Effector CD4-positive, alpha-beta T cell (primary cell): ENCODE measurements at places on chromosomes 6 and 20.

GRCh38 chr20:54234991-54235390 is 27.1 kb downstream of the PFDN4 start:
- no peak for DNase-seq

DNA sequence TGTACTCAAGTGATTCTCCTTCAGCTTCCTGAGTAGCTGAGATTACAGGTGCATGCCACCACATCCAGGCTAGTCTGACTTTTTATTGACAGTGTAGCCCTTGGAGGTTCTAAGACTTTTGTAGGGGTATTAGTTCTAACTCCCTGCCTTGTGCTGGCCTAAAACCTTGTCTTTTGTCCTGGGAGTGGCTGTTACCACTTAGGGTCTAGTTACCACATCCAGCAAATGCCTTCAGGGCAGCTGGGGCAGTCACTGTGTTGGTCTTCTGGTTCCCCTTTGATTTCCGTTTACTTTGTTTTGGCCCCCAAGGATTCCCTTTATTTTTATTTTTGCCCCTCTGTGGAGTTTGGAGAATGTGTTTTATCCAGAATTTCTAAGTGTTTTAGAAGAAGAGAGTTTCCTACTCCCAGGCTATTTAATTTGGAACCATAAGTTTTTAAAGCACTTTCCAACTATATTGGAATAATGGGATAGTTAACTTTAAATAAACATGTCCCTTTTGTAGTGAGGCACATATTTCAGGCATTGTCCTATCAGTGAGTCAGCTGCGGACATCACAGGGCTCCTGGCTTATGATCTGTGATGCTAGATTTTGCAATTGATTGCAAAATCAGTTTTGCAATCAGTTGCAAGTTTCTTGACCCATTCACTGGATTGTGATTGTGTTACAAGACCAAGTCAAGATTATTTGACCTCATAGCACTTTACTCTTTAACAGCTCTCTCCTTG is 25.0 kb downstream of the IL22RA2 start:
- no peak for DNase-seq

DNA sequence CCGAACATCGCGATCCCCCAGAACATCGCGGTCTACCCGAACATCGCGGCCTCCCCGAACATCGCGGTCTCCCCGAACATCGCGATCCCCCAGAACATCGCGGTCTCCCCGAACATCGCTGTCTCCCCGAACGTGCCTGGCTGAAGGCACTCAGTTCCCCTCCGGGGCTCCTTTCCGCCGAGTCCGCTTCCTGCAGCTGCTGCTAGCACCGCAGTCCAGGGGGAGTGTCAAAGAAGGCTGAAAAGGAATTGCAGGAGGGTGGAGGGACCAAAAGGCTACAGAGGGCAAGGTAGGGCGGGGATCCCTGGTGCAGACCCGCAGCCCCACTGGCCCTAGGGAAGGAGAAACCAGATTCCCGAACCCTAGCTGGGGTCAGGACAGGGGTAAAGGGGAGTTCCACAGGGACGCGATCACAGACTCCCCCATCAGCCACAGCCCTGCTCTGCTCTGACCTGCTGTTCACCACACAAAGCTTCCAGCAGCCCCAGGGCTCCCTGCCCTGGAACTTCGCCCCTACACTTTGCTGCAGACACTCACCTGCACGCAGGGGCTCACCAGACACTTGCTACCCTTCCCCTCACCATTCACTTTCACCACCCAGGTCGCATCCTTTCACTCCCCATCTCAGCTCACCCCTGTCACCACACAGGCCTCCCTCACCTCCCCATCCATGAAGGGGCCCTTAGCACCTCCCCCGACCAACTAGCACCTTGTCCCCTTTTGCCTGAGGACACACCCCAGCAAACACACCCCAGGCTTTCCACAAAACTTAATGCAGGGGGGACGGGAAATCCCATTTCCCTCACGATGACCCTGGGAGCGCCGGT is 1.7 kb downstream of the ULBP1 start:
- no peak for DNase-seq

DNA sequence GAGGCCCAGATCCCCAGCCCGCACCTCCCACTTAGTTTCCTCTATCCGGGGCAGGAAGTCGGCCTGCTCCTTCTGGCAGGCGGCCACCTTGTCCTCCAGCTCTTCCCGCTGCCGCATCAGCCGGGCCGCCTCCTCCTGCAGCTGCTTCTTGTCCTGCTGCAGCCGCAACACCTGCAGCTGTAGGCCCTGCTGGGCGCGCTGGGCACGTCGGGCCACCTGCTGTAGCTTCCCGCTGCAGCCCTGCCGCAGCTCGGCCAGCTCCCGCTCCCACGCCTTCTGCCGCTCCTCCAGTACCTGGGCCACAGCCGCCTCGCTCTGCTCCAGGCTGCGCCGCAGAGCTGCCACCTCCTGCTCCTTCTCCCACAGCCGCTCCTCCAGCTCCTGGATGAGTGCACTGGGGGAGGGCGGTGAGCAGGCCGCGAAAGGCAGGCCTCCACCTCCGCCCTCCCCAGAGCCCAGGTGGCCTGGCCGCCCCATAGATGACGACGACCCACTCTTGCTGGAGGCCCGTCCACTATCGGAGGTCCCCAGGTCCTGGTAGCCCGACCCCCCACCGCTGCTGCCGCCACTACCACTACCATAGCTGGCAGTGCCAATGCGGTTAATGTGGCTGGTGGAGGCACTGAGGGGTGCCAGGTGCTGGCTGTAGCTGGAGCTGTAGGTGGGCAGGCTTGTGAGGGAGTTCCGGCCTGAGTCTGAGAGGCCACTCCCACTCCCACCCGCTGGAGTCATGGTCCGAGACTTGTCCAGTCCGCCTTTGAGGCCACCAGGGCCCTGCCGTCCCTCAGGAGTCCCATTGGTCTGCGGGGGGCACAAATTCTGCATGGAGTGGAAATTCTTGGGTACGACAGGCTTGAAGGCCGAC is 6.0 kb upstream of the FASTKD5 start:
- no peak for DNase-seq

DNA sequence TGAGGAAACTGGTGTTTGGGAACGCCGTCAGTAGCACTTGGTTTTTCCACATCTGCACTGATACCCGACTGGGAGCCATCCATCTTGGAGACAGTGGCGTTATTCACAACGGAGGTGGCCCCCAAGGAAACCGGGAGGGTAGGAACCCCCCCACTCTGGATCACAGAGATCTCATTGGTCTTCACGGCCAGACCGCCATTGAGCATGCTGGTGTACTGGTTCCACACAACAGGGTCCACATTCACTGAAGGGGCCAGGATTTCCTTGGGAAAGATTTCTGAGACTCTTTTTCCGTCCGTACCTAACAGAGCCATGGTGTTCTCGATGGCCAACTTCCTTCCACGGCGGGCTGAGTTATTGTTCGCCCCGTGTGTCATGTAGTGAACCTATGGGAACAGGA is 16.1 kb upstream of the ATP9A start:
- no peak for DNase-seq

- DNase-seq = no peak
Observed at GRCh38 chr6:33820784-33821520, 17.1 kb upstream of the MLN start.

DNA sequence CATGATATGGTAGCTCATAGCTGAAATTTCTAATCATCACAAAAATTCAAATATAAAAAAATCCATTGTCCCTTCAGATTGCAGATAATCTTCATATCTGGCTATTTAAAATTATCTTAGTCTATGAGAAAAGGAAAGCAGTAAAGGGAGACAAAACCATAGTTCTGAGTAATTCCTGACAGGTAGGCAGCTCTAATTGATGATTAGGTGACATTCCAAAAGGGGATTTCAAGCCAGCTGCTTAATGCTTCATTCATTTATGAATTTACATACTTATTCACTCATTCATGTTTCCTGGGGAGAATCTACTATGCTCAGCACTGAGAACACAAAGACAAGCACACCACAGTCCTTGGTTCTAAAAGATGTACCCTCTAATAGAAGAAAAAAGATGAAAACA is 437.1 kb downstream of the COL12A1 start:
- DNase-seq = no peak

DNA sequence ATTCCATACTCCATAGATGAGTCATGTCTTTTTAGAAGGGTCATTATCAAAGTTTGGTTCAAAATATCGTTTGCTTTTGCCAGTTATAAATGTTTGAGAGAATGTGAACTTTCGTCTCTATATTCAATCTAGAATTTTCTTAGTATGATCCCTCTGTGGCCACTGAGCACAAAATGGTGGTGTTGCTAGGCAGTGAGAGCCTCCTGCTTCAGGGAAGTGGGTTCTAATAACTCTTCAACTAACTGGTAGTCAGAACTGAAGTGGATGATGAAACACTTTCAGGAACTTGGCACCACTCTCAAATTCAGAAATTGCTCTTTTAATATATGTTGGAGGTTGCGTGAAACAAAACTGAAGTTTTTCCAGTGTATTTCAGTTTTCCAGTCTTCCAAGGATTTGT is 125.0 kb upstream of the DOK5 start:
- no peak for DNase-seq

GRCh38 chr6:28948782-28949486 is 25.1 kb upstream of the TRIM27 start:
- DNase-seq = no peak

- DNase-seq = no peak
Observed at GRCh38 chr20:57831326-57831992, 121.6 kb upstream of the PMEPA1 start.

DNA sequence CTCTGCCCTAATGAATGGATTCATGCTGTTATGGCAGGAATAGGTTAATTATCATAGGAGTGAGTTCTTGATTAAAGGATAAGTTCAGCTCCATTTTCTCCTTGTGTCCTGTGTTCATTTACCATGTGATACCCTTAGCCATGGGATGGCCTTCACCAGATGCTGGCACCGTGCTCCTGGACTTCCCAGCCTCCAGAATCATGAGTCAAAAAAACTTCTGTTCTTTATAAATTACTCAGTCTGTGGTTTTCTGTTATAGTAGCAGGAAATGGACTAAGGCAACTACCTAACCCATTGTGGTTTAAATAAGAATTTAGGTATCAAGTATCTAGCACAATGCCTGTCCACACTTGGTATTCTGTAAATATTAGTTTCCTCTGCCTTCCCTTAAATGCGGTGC is 223.5 kb downstream of the MEI4 start:
- no peak for DNase-seq

GRCh38 chr6:159038914-159039884 is 5.6 kb downstream of the TAGAP start:
- no peak for DNase-seq

DNA sequence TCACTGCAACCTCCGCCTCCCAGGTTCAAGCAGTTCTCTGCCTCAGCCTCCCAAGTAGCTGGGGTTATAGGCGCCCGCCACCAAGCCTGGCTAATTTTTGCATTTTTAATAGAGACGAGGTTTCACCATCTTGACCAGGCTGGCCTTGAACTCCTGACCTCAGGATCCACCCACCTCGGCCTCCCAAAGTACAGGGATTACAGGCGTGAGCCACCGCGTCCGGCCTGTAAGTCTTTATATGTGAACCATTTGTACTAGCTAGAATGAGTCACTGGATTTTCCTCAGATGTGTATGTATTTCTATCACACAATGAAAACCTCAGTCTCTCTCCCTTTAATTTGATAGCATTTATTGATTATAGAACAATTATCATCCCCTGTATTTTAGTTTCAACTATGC is 34.0 kb downstream of the ITCH start:
- DNase-seq = no peak
